ENCODE measurements at places on chromosomes 7 and 10.

- DNase-seq, result peak; percentile 42
These were observed 181.6 kb upstream of the NEBL start for GRCh38 chr10:21078410-21079329.

- DNase-seq, result no peak
These were observed 8.4 kb upstream of the HYCC1 start for GRCh38 chr7:23022258-23022769.

GRCh38 chr7:18393465-18394118, 102.0 kb upstream of the HDAC9 start:
- DNase-seq, result no peak

- DNase-seq, result no peak
These were observed 177.3 kb downstream of the TCF7L2 start for GRCh38 chr10:113127261-113127900.

GRCh38 chr10:31133251-31133791, 101.7 kb upstream of the ZNF438 start:
- DNase-seq, result no peak

All from progenitor cell of endocrine pancreas (in vitro differentiated cells).